Left ventricle myocardium inferior (tissue), 1 donor: ENCODE measurements at places on chromosomes 4 and X. TPM values are rescaled to one million over a fixed set of nuclear protein-coding genes. Genes with fewer than 3 reads are reported as not detected.
A peak's percentile ranks its signal among the peaks of the same experiment; 100 is the strongest.

DNA sequence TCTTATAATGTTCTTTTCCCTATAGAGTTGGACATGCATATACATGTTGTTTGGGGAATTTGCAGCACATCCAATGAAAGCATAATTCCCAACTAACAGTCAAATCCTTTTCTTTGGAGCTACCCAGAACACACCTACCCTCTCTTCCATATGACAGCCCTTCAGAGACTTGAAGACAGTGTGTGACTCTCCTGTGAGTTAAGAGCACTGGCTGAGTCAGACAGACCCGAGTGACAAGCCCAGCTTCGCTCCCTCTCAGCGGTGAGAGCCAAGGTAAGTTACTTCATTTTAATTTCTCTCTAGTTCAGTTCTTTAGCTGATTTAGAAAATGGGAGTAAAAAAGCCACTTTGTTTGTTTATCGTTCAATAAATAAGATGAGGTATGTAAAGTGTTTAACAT, 86.3 kb downstream of the RTL9 start:
- H3K27me3 ChIP-seq = no peaks in the 10 kb centered on the region
- no peaks in the 10 kb centered on the region for H3K36me3 ChIP-seq
- no peaks in the 10 kb centered on the region for H3K4me1 ChIP-seq

Gene APLN
- total RNA-seq = 15.9 TPM

Gene XAGE3
- total RNA-seq = not detected

Gene GIMD1
- not detected for total RNA-seq

DNA sequence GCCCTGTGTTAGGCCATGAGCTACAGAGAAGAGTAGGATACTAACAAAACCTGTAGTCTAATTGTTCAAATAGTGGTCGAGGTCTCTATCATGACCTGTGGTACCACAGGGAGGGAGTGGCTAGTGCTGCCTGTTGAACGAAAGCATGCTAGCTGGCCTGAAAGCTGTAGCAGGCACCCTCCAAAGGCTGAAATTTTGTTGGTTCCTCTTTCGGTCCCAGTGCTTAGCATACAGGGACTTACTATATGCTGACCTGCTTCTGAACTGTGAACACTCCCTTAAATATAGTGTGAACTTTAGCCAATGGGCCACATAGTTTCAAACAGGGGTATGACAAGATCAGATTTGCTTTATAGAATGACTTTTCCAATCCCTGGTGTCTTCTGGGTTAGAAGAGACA, 113.4 kb downstream of the PJA1 start:
- DNase-seq = no peak
- H3K36me3 ChIP-seq = no peaks in the 10 kb centered on the region
- no peak overlapping the region for H3K27ac ChIP-seq
- no peaks in the 10 kb centered on the region for H3K27me3 ChIP-seq
- H3K4me1 ChIP-seq = no peaks in the 10 kb centered on the region
- H3K4me3 ChIP-seq = no peak overlapping the region

GRCh38 chrX:18871970-18872369, 111.9 kb downstream of the PHKA2 start:
- no peaks in the 10 kb centered on the region for H3K36me3 ChIP-seq
- H3K4me3 ChIP-seq = no peak overlapping the region
- no peaks in the 10 kb centered on the region for H3K27me3 ChIP-seq
- no peak for DNase-seq
- peak overlapping the region; percentile 82 for H3K27ac ChIP-seq

GRCh38 chrX:71482228-71482958, 50.5 kb upstream of the OGT start:
- no peak overlapping the region for H3K27ac ChIP-seq
- no peak for DNase-seq
- no peaks in the 10 kb centered on the region for H3K27me3 ChIP-seq
- H3K36me3 ChIP-seq = no peaks in the 10 kb centered on the region
- no peaks in the 10 kb centered on the region for H3K4me1 ChIP-seq

Gene COL4A5
- 10.8 TPM for total RNA-seq

Gene MAGEB2
- not detected for total RNA-seq

Gene GABRQ
- not detected for total RNA-seq

DNA sequence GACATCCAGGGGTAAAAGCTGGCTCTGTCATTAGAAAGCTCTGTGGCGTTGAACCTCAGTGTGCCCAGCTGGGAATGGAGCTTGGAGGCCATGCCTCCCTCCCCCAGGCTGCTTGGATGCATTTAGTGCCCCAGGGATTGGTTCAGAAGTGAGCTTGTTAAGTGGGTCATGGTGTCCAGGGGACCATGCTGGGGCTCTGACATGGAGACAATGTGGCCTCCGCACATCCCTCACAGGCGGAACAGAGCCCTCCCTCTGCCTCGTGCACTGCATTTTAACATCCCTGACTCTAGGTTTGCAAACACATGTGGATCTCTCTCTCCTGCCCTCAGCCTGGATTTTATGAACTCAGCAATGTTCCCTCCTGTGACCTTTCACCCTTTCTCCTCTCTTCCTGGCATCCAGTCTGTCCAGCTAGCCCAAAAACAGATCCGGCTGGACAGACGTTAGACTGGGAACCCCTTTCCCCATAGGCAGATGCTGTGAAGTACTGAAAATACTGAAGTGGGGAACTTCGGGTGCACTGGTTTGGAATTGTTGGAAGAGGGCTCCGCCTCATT, 81.5 kb downstream of the SORCS2 start:
- H3K27ac ChIP-seq = no peak overlapping the region
- no peaks in the 10 kb centered on the region for H3K36me3 ChIP-seq
- no peak for DNase-seq
- H3K27me3 ChIP-seq = peaks cover 2% of the 10 kb centered on the region

GRCh38 chr4:121706595-121707021, 9.8 kb upstream of the ANXA5 start:
- no peaks in the 10 kb centered on the region for H3K27me3 ChIP-seq
- H3K27ac ChIP-seq = no peak overlapping the region
- H3K36me3 ChIP-seq = no peaks in the 10 kb centered on the region
- no peak for DNase-seq
- H3K4me3 ChIP-seq = no peak overlapping the region

Gene TMEM154
- total RNA-seq = 1.4 TPM

DNA sequence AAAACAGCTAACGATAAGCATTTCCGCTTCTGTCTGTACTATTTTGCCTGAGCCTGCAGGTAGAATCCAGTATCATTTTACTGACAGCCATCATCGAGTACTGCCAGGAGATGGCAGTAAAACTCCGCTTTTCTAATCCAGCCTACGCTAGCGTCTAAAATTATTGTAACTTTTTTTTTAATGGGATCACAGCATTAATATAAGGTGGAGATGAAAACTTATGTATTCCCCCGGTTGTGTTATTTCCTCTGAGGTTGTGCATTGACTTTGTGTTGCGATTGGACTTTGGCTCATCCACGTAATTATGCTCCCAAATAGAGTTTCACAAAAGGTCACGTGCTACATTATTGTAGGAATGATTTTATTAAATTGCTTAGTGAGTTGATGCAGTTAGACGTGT, 248.1 kb downstream of the C4orf33 start:
- H3K4me3 ChIP-seq = no peak overlapping the region
- peaks cover 32% of the 10 kb centered on the region for H3K27me3 ChIP-seq
- H3K36me3 ChIP-seq = no peaks in the 10 kb centered on the region
- no peaks in the 10 kb centered on the region for H3K4me1 ChIP-seq
- no peak for DNase-seq

Gene SPANXA1
- not detected for total RNA-seq

Gene ERVMER34-1
- total RNA-seq = 3.9 TPM

- H3K27me3 ChIP-seq = no peaks in the 10 kb centered on the region
- H3K4me3 ChIP-seq = no peak overlapping the region
- no peak overlapping the region for H3K27ac ChIP-seq
- peaks cover 96% of the 10 kb centered on the region for H3K36me3 ChIP-seq
- DNase-seq = no peak
Observed at GRCh38 chr4:48509543-48509942, 19.5 kb downstream of the ZAR1 start.

DNA sequence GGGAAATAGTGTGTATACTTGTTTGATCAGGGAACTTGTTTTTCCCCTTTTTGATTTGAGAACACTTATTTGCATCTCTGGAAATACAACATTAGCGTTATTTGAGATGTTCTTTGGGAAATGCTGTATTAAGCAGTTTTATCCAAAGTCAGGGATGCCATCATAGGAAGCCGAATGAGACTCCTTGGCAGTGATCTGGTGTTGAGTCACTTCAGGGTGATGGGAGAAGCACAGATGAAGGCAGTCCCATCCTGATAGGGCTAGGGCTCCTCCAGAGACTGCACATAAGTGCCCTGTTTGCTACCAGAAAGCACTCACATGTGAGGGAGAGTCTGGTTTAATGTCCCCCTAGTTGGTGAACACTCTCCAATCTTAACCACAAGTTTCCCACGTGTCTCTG, 62.3 kb downstream of the IL1RAPL1 start:
- H3K27ac ChIP-seq = no peak overlapping the region
- DNase-seq = no peak
- H3K27me3 ChIP-seq = no peaks in the 10 kb centered on the region
- no peak overlapping the region for H3K4me3 ChIP-seq

DNA sequence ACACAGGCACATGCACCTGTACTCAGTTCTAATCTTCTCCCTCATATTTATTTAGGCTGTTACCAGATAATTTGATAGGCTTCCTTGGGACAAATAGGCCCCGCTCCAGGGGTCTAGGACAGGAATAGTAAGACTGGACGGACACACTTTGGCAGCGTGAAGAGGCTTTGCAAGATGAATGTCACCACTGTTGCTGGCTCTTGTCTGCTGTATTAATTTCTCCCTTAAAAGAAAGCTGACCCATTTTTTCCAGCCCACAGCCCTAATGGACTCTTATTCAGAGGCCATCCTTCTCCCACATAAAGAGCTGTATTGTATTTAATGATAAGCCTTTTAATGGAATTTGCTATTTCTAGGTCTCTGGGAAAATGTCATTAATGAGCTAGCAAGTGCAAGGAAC, 18.0 kb downstream of the FAM184B start:
- H3K36me3 ChIP-seq = no peaks in the 10 kb centered on the region
- peaks cover 7% of the 10 kb centered on the region for H3K27me3 ChIP-seq
- H3K4me3 ChIP-seq = no peak overlapping the region
- H3K4me1 ChIP-seq = no peaks in the 10 kb centered on the region
- no peak for DNase-seq

GRCh38 chrX:123223409-123223808, 39.3 kb downstream of the GRIA3 start:
- H3K36me3 ChIP-seq = no peaks in the 10 kb centered on the region
- DNase-seq = no peak
- peaks cover 9% of the 10 kb centered on the region for H3K4me1 ChIP-seq

DNA sequence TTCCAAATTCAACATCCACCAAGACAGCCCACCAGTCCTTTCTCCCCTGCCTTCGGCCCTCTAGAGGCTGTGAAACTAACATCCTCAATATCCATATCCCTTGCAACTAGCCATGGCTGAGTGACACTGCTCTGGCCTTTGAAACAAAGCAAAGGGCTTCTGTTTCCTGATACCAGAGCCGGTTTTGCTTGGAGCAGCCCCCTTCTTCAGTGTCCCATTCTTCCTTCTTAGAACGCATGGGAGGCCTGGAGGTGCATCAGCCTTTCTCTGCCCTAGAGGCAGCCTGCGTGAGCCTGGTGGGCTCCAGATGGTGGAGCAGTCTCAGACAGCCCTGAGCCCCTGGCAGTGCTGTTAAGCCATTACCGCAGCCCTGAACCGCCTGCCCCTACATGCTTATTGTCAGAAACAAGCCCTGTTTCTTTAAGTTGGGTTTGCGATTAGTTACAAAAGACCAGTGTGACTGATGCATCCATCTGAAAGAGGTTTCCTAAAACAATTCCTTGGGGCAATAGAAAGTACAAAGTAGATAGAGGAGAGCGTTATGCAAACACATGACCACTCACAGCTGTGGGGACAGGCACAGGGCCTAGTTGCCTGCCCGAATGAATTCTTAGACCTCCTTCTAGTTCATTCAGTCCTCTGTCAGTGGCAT, 74.1 kb downstream of the EVC start:
- H3K27ac ChIP-seq = peak overlapping the region; percentile 66
- no peak for DNase-seq
- peaks cover 7% of the 10 kb centered on the region for H3K4me1 ChIP-seq
- peaks cover 10% of the 10 kb centered on the region for H3K36me3 ChIP-seq
- H3K27me3 ChIP-seq = no peaks in the 10 kb centered on the region

GRCh38 chr4:103497692-103498091, 222.1 kb downstream of the TACR3 start:
- H3K4me3 ChIP-seq = no peak overlapping the region
- no peaks in the 10 kb centered on the region for H3K36me3 ChIP-seq
- DNase-seq = no peak
- H3K27me3 ChIP-seq = no peaks in the 10 kb centered on the region
- H3K4me1 ChIP-seq = no peaks in the 10 kb centered on the region

Gene PABPC1L2A
- total RNA-seq = not detected

DNA sequence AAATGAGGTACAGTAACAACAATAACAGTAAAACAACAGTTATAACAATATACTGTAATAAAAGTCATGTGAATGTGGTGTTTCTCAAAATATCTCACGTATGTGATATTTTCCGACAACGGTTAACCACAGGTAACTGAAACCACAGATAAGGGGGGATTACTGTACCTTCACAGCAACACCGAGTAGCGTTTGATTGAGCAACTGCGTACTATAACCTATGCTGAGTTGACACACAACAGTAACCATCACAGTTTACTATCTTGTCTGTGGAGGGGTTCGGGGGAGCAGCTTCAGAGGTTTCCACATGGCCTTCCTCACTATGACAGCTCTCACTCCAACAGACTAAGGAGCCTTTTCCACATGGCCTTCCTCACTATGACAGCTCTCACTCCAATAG, 13.4 kb downstream of the RBMX2 start:
- no peak overlapping the region for H3K4me3 ChIP-seq
- H3K27me3 ChIP-seq = no peaks in the 10 kb centered on the region
- no peak for DNase-seq
- no peak overlapping the region for H3K27ac ChIP-seq
- no peaks in the 10 kb centered on the region for H3K4me1 ChIP-seq

DNA sequence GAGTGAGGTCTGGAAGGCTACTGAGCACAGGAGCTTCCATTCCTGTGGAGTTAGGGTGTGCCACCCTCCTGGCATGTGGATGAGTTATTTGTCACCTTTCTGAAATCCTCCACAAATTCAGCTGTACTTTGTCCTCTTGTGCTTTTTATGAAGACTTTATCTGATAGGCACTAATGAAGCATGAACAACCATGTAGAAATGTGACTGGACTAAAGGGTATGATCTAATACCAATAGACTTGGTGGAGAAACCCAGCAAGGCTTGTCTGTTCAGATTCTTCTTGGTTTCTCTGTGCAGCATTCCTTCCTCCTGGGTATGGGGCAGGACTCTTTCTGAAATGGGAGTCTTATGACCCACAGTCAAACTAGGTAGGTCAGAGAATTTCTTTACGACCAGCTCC, 9.6 kb downstream of the NBDY start:
- no peak overlapping the region for H3K4me3 ChIP-seq
- H3K4me1 ChIP-seq = peaks cover 10% of the 10 kb centered on the region
- no peaks in the 10 kb centered on the region for H3K27me3 ChIP-seq
- DNase-seq = no peak
- H3K36me3 ChIP-seq = no peaks in the 10 kb centered on the region
